ENCODE measurements at places on chromosomes 1 and 21.

- no peak for DNase-seq
Observed at GRCh38 chr1:202958544-202959275, 598 bp upstream of the ADIPOR1 start.

- no peak for DNase-seq
Observed at GRCh38 chr21:18178509-18178908, 66.1 kb upstream of the CHODL start.

DNA sequence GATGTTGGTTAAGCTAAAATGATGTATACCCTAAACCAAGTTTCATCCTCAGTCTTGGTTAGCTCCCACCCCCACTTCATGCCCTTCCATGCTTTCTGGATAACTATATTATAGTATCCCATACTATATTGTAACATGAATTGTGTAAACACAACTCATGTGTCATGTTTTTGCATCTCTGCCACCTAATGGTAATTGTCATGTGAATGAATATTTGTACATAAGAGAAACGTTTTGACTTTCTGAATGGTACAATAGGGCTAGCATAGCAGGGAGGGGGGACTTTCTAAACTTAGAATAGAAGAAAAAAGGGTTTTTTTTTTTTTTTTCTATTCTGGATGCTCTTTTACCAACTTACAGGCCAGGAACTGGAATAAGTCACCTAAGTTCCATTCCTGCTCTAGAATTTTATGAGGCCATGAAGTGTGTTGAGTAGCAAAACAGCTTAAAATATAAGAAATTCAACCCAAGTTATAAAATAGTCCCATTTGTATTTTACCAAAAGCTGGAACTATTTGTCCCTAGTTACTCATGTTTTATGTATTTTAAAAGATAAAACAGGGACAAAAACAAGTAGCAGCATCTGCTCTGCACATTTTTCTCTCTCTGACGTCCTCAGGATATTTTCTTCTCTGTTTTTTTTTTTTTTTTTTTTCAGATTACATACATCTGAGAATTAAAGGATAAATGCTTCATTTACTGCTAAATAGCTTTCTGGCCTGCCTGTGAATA lies 77.4 kb downstream of the HLX start:
- peak; percentile 66 for DNase-seq

DNA sequence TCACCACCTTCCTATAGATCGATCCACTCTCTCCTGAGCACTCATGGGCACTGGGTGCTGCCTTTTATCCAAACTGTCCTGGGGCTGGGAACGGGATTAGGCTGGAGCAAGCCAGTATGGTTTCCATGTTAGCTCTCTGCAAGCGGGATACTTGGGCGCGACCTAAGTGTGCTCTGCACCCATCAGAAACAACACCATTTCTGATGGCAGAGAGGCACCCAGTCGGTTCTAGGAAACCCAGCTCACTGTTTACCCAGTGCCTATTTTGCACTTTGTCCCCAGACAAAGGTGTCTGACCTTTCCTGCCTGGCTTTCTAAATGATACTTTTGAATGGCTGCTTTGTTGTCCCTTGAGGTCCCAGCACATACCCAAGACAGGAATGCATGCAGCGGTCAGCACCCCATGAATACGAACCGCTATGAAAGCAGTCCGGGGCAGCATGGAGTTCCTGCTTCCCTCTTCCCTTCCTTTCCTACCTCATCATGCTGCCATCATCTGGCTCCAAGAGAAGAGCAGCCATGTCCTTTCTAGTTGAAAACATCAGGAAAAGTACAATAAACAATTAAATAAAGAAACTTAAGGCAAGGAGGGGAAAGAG lies 83.9 kb downstream of the TRABD2B start:
- no peak for DNase-seq

DNA sequence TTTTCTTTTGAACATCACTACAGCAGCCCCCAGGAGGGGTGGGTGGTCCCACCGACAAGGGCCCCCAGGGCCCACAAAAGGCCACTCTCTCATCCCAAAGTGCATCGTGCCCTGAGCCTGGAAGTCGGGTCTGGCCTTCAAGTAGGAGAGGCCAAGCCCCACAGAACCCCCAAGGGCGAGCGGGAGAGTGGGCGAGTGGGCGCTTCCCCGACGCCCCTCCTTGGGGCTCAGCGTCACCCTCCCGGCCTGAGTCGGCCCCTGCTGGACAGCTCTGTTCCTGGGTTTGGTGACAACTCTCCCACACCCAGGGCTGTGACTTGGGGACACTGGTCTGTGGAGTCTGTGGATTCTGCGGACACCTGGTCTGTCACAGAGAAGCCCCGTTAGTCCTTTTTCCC lies 42.2 kb upstream of the COL18A1 start:
- DNase-seq = no peak

DNA sequence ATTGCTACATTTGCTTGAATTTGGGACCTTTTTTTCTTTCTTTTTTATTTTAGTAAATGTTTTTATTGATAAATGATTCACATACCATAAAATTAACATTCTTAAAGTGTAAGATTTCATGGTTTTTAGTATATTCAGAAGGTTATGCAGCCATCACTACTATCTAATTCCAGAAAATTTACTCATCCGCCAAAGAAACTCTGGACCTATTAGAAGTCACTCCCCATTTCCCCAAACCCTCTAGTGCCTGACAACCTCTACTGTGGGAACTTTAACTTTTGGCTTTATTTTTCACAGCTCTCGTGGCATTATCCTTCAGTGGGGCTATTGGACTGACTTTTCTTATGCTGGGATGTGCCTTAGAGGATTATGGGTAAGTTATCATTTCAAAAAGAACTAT lies 4.5 kb downstream of the LEPR start:
- no peak for DNase-seq

DNA sequence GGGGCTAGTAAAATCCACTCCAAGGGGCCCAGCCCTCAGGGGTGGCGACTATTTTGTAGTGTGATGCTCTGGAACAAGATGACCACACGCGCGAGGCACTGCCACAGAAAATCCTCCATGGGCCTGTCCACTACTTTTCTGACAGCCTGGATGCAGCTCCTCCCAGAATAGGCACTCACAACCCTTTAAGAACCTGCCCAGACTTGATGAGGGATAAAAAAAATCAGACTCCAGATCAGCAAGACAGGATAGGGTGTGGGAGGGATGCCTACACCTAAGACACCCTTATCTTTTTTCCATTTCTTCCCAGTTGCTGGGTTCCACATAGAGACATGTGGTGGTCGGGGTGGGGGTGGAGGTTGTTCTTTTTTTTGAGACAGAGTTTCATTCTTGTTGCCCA lies 33.5 kb downstream of the PCAT6 start:
- DNase-seq = no peak

DNA sequence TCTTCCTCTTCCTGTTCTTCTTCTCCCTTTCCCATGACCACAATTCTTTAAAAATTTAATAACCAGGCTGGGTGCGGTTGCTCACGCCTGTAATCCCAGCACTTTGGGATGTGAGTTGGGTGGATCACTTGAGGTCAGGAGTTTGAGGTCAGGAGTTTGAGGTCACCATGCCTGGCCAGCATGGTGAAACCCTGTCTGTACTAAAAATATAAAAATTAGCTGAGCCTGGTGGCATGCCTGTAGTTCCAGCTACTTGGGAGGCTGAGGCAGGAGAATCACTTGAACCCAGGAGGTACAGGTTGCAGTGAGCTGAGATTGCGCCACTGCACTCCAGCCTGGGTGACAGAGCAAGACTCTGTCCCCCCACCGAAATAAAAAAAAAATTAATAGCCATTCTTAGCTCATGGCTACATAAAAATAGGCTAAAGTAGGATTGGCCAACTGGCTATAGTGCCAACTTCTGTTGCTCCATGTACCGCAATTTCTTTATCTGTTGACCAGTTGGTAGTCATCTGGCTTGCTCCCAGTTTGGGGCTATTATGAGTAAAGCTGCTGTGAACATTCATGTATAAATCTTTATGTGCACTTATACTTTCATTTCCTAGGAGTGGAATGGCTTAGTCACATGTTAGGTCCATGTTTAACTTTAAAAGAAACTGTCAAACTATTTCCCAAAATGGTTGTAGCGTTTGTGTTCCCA lies 136.3 kb downstream of the PEX14 start:
- DNase-seq = peak; percentile 39

DNA sequence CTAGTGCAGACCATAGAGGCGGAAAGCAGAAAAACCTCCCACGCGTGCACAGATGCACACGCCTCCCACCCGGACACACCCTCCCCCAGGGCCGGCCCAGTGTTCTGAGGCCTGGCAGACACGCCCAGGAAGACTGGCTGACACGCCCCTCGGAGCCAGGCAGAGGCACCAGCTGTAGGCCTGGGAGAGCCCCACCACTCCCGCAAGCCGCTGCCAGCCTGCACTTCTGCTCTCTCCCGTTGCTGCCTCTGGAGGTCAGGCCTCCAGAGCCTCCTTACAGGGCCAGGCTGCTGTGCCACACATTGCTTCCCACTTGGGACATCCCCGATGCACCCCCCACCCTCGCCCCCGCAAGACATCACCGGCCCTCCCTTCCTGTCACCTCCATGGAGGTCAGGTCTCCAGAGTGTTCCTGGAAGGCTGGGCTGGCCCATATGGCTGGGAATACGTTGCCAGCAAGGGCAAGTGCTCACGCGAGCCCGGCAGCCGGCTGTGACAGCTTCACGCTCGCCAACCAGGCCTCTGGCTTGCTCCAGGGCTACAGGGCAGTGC lies 40.4 kb downstream of the CASZ1 start:
- DNase-seq = peak; percentile 76

DNA sequence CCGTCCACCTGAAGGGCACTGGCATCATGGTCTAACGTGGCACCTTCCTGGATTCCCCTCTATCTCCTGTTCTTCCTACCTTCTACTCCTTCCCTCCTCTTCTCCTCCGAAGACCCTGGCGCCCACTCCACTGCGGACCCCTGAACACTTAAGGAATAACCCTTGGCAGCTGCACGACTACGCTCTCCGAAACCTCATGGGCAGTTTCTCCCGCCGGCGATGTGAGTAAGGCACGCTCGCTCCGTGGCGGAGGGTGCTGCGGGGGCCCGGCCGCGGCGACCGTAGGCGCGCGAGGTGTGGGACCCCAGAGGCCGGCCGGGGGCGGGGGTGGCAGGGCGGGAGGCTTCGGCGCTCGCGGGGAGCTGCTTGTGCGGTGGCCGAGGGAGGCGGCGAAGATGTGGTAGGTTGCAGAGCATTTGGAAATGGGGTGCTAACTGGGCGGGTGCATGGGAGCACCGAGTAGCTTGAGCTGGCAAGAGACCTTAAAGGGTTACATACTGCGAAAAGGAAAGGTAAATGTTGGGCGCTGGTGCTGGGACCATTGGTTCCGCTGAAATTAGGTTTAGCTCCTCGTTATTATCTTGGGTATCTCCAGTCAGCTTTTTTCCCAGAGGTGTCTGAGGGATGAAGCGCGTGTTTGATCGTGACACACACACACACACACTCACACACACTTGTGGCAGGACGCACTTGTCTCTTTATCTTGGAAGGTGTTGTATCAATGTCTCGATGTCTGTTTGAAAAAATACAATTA lies 876 bp downstream of the LRRC7 start:
- DNase-seq = no peak

DNA sequence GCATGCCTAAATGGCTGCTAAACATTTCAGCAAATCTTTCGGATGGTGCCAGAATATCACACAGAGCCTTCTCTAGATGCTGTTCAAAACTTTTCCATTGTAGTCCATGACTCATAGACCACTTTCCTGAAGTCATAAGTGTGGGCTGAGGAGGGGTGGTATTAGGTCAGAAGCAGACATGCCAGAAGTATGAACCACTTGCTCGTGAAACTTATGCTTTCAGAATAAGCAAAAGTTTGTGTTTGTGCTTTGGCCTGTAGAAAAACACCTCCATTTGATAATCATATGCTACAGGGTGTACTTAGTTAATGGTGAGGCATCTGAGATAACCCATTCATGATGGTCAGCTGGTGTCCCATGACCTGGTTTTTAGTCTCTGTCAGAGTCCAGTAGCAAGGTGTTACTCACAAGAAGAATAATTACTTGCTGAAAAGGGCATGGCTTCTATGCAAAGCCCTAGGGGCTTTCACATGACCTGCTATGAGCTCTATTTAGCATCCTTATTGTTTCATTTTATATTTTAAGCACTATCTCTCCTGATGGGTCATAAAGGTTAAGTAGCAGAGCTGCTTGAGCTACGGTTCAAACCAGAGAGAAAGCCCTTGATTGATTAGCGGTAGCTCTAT lies 183.1 kb upstream of the IVNS1ABP start:
- peak; percentile 83 for DNase-seq

DNA sequence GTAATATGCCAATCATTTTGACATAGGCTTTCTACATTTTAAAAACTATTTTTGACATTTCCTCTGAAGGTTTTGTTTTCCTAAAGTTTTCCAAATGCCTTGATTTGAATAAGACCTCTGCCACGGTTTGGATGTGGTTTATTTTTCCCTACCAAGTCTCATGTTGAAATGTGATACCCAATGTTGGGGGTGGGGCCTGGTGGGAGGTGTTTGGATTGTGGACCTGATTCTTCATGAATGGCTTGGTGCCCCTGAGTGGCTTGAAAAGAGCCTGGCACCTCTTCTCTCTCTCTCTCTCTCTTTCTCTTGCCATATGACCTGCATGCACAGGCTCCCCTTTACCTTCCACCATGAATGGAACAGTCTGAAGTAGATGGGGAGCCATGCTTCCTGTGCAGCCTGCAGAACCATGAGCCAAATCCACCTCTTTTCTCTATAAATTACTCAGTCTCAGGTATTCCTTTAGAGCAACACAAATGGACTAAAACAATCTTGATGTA lies 14.8 kb downstream of the MMEL1 start:
- no peak for DNase-seq

DNA sequence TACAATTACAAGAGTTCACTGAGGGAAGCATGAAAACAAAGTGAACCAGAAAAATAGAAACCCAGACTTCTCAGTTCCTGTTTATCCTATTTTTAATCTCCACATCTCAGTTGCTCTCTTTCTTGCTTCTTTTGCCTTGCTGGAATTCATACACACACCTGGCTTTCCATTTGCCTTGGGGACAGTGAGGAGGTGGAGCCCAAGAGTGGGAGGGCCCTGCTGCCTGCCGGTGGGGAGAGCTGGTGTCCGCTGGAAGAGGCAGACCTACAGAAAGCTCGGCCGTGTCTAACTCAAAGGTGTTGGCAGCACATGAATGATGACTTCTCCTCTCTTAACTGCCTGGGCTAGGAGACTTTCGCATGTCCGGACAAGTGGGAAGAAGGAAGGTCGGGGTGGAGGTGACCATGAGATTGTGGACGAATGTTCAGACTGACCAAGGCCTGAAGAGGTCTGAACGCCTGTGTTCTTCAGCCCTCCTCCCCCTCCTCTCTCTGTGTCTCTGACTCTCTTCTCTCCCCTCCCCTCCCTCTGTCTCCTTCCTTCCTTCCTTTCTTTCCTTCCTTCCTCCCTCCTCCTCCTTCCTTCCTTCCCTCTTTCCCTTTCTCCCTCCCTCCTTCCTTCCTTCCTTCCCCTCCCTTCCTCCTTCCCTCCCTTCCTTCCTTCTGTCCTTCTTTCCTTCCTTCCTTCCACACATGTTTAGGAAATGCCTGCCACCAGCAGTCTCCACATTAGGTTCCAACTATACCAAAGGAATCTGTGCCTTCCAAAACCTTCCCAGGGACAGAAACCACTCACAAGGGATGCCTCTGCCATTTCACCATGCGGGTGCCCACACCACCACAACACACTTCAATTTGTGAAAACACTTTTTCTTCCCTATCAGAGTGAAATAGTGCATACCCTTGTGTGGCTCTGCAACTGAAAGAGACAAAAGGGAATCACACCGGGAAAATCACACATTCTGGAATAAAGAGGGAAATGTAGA lies 157.3 kb upstream of the RUNX1 start:
- peak; percentile 22 for DNase-seq
